Suppressor macrophage treated with lipopolysaccharide for 1 hour (primary cell): ENCODE measurements at places on chromosomes 16 and 17.

- DNase-seq = no peak
These were observed 9.7 kb downstream of the TMC6 start for GRCh38 chr17:78118801-78119241.

DNA sequence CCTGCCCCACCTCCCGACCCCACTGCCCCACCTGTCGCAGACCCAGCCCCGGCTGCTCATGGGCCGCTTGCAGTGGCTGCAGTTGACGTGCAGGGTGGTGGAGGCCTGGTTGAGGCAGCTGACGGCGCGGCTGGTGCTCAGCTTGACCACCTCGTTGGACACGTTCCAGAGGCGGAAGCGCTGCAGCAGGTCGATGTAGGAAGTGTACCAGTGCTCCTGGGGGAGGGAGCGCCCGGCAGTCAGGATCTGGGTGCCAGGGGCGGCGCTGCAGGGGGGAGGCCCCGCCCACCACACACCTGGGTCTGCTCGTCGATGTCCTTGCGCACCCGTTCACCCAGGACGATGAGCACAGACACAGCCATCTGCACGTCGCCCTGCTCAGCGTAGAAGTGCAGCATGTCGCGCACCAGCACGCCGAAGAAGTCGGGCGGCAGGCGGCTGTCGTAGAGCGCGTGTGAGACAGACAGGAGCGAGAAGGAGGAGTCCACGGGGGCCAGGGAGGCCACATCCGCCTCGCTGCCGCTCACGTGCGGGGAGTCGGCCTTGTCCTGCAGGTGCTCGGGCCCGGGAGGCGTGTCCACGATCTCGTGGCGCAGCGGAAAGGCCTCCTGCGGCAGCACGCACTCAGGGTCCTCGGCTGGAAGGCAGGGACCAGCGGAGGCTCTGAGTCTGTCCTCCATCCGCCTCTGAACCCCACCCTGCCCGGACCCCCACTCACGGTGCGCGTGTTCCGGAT, 995 bp upstream of the JMJD8 start:
- DNase-seq = no peak

DNA sequence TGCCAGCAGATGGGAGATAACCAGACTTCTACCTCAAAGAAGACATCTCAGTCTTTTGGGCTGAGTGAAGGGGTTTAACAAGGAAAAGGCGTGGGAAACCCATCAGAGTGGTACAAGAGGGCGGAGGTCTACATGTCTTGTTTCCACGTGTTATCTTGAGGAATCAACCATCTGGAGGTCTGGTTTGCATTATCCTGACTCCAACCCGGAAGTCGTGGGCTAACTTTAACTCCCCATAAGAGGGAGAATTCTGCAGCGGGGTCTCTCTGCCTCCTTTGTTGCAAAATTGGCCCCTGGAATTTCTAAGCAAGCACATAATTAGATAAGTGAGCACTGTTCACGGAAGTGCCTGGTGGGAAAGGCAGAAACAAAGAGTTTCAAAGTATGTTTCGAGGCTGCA, 398.7 kb upstream of the C16orf82 start:
- DNase-seq = no peak

GRCh38 chr17:76496464-76496863, 4.8 kb downstream of the RHBDF2 start:
- DNase-seq = peak; percentile 88

DNA sequence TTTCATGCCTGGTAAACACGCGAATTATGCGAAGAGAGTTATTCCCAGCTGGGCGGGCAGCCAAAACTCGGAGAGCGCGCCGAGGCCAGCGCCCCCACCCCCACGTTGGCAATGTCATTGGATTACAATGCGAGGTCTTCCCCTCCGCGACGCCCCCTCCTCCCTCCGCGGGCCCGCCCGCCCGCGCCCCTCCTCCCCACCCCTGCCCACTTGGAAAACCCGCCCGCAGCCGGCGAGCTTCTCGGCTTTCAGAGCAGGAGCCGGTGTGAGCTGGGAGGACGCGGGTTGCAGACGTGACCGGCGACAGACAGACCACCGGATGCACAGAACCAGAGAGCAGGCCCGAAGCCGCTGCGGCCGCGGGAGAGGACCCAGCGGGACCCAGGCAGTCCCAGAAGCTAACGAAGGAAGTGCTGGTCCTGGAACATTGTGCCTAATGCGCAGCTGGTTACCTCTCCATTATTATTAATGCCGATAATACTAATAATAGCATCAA, 4.0 kb downstream of the NOG start:
- DNase-seq = no peak

DNA sequence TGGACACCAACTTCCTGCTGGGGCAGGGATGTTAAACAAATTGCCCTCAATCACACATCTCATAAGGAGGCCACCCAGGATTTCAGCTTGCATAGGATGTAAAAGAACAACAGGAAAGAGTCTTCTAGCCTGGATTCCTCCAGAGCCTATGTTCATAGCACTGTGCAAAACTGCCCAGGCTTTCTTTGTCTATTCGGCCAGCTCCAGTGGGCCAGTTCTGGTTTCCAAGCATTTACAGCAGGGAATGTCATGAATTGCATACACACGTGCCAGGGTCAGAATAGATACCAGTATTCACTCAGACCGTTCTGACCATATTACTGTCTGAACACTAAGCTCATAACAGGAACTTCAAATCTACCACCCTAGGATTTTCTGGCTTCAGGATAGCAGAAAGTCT, 273.2 kb downstream of the CDH8 start:
- DNase-seq = no peak

DNA sequence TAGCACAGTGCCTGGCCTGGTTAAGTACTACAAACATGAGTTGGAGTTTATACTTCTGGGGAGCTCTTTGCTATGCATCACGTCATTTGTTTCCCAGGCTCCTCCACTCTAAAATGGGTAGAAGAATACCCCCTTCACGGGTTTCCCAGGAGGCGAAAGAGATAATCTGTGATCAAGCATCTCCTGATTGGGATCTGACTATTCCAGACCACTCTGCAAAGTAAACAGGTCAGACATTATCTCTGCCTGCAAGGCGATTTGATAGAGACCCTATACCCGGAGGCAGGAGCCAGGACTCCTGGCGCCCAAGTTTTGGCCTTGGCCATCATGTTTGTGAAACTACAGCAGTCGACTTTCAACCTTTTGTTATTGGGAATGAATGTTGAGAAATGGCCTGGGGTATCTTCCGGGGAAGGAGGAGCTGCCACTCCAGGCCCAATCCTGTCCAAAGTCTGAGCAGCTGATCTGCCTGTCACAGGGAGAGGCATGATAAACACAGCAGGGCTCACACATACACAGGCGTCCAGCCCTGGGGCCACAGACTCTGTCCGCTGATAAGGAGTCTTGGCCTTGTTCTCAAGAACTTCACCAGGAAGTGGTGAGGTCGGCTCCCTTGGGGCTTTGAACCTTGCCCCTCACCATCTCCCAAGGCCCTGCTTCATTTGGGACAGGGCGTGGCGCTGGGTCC, 199.9 kb downstream of the MAF start:
- no peak for DNase-seq

- peak; percentile 75 for DNase-seq
These were observed 50.5 kb upstream of the CCL1 start for GRCh38 chr17:34413443-34414119.

DNA sequence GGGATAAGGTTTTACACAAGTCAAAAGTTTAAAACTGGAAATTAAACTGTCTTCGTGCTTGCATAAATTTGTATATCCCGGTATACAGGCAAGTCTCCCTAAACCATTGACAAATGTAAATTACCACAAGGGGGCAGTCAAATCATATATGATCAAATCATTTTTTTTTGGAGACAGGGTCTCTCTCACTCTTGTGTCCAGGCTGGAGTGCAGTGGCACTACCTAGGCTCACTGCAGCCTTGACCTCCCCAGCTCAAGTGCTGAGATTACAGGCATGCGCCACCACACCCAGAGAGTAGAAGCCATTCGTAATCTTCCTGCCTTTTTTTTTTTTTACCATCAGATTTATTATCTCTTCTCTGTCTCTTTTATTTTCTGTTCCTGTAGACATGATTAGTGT, 18.5 kb downstream of the TOP2A start:
- peak; percentile 78 for DNase-seq

GRCh38 chr17:74453665-74454196, 12.7 kb upstream of the CD300A start:
- DNase-seq = no peak

DNA sequence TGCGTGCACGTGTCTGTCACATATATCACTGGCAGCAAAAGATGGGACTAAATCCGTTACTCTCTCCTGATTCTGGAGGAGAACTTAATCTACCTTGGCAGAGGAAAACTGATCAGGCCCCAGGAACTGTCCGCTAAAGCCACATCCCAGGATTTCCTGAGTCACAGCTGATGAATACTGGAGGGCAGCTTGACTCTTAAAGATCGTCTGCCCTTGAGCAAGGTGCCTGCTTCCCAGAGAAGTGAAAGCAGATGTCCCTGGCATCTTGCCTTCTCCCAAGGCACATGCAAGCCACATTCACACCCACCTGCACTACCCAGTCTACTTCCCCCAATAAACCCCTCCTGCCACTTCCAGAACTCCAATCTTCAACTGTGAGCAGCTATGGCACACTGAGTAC, 99.8 kb downstream of the CPPED1 start:
- DNase-seq = no peak

GRCh38 chr16:87721622-87722585, 43.9 kb downstream of the KLHDC4 start:
- DNase-seq = no peak

DNA sequence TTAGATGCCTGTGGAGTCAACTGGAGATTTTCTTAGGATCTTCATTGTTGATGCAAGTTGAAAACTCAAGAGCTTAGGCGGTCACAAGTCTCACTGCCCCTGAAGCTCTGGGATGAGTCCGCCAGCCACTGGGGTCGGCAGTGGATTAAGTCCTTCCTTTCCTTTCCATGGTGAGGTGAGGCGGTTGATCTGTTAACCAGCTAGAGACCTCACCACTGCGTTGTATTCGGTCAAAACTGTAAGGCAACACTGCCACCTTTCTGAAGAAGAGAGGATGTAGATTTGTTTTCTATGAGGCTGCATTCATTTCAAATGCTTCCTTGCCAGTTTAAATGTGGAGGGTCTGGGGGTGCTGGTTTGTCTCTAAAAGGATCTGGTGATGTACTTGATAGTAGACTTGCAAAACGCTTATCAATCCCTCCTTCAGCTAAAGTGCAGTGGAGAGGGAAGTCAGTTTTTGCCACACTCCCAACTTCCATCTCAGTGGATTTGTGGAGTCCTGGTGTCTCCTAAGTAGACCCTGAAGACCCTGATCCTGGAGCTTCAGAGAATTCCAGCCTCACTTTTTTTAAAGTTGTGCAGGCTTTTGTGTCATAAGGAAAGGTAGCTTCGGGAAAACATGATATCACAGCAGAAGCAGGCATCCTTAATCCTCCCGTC, 1.7 kb downstream of the MYOCD start:
- no peak for DNase-seq

DNA sequence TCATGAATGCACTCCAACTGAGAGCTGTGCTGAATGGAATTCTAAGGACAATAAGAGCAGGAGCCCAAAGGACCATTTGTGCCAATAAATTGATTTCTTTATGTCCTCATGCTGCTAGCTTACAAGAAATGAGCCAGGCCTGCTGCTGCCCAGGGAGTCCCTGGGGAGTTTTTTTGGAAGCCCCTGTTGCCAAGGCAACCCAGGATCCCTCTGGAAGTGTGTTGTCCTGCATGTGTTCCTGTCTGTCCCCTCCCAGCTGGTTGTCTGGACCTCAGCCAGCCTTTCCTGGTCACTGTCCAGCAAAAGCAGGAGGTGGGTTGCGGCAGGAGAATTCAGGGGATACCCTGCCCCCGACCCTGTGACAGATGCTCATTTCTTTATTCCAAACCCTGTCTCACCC, 51.0 kb upstream of the GPRC5B start:
- DNase-seq = no peak
